CD4-positive, alpha-beta T cell treated with Interleukin-6 for 4 hours (primary cell): ENCODE measurements at places on chromosomes 2 and 18.

DNA sequence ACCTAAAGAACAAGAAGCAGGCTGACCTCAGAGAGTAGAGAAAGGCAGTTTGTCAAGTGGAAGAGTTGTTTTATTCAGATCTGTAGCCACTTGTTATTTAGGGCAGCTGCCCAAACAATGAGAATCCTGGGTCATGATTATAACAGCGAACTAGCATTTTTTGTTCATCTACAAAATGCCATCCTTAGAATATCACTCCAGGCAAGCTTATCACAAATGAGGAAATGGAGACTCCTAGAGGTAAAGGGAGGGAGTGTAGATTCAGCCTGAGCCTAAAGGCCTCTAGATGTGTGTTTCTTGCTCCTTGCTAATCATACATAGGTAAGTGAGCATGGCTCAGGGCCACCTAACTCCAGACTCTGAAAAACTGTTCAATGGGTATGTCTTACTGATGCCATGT, 126.1 kb downstream of the HNMT start:
- no peak for DNase-seq

DNA sequence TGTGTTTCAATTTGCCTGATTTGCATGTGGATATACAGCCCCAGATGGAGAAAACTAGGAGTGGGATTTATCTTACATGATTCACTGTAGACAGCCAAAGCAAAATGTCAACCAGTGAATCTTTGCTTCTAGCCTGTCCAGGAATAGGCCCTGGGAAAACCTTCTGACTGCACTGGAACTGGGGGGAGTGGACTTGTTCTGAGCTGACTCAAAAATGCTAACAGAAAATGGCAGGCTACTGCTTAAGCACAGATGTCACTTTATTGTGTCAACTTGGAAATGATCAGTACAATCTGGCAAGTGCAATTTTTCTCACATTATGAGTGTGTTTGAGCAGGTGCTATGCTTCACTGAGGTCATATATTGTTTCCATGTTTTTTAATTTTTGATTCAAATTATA, 593.7 kb downstream of the NRXN1 start:
- no peak for DNase-seq

- peak; percentile 60 for DNase-seq
These were observed 384.0 kb downstream of the NBAS start for GRCh38 chr2:15177103-15177502.

- DNase-seq, result no peak
These were observed 953 bp upstream of the HNRNPA3 start for GRCh38 chr2:177211576-177212105.

GRCh38 chr18:44627280-44627679, 53.4 kb upstream of the SETBP1 start:
- no peak for DNase-seq

DNA sequence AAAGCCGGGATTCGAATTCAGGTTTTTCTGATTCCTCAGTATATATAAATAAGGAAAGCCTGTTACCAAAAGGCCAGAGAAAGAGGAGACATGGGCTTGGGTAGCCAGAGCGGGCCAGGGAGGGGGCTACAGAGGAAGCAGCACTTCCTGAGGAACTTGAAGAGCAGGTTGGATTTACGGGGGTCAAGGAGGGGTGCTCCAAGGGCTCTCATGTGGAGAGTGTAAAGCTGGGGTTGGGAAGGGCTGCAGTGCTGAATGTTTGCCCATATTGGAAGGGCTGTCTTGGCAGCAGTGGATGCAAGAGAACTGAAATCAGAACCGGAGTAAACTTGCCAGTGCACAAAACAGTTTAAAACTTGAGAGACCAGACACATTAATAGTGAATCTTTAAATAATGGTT, 511.5 kb downstream of the CNTNAP5 start:
- no peak for DNase-seq

DNA sequence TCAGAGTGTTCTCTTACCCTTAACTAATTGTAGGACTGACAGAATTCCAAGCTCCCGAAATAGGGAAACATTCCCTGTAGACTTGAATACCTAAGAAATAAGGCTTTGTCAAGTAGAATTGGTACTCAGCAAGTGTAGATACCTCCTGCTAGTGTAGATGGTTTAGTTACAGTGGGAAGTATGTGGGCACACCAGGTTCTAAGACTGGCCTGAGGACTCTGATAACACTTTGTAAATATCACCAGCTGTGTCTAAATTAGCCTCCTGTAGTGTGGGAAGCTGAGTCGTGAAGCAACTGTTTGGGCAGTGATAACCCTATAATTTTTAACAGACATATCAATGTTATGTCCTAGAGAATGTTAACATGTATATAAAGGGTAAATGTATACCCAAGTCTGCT, 304.5 kb downstream of the SLC8A1 start:
- no peak for DNase-seq

DNA sequence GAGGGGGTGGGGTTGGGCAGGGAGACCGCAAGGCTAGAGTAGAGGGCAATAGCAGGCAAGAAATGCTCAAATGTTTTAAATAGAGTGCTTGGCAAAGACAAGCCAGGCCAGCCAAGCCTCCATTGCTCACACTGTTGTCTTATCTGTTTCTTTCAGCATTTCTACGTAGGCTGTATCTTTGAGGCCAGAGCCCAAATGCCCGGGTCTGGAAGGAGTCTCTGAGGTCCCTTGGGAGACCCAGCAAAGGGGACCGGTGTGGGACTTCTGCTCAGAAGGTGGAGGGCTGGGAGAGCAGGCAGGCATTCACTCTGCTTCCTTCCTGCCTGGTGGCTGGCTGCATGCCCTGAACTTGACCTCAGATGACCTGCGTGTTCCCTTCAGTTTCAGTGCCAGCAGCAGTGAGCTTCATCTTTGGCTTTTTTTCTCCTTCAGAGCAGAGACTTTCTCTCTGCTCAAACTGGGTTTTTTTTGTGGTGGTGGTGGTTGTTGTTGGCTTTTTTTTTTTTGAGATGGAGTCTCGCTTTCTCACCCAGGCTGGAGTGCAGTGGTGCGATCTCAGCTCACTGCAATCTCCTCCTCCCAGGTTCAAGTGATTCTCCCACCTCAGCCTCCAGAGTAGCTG, 13.7 kb upstream of the TET3 start:
- peak; percentile 69 for DNase-seq

- DNase-seq, result no peak
These were observed 114.5 kb downstream of the USP34 start for GRCh38 chr2:61356261-61356957.

- no peak for DNase-seq
These were observed 33.7 kb upstream of the COL5A2 start for GRCh38 chr2:189213250-189213649.

GRCh38 chr2:126883666-126884040, 15.0 kb upstream of the TEX51 start:
- DNase-seq, result no peak

DNA sequence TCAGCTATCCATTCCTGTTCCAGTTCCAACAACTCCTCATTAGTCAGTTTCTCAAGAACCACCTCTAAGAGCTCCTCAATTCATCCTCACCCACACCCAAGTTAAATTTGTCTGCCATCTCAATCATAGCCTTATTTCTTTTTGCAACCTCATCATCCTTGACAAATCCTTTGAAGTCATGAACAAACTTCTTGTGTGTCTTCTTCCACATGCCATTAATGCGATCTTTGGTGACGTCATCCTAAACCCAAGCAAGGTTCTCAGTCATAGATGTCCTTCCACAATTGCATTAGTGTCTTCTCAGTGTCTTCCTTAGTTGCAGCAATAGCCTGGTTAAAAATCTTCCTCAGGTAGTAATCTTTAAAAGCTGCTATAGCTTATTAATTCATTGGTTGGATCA, 71.2 kb upstream of the FSIP2 start:
- DNase-seq, result no peak

DNA sequence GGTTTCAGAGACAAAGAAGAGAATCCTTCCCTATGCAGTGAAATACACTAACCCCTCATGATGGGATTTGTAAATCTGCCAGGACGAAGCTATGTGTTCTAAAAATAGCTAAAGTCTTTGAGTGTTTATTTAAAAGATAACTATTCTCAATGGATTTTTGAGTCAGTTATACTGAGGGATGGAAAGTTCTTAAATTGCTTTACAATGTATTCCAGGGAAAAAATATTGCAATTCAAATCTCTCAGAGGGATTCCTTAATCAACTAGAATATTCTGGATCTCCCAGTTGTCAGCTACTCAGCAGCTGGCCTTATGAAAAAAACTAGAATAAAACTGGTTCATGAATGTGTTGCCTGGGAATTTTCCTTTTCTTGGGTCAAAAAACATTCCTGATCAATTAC, 312.4 kb downstream of the PLCL1 start:
- no peak for DNase-seq

DNA sequence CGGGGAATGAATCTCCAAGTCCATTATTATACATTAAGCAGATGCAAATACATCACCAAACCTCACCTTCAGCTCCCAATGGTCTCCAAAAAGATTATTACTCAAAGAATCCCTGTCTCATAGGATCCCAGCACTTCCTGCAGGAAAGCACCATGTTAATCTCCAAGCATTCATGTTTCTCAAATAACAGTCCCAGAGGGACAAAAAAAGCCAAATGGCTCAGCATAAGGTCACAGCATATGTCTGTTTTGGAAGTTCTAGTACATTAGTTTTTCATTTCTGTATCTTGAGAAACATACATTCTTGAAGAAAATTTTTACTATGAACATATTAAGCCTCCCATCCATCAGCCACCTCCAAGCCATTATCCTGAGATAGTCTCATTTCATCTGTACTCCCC, 103.3 kb downstream of the METTL4 start:
- DNase-seq, result no peak

- DNase-seq, result no peak
These were observed 96.7 kb upstream of the COPS8 start for GRCh38 chr2:236988690-236989624.

GRCh38 chr2:221833966-221834365, 261.9 kb upstream of the EPHA4 start:
- DNase-seq, result no peak

DNA sequence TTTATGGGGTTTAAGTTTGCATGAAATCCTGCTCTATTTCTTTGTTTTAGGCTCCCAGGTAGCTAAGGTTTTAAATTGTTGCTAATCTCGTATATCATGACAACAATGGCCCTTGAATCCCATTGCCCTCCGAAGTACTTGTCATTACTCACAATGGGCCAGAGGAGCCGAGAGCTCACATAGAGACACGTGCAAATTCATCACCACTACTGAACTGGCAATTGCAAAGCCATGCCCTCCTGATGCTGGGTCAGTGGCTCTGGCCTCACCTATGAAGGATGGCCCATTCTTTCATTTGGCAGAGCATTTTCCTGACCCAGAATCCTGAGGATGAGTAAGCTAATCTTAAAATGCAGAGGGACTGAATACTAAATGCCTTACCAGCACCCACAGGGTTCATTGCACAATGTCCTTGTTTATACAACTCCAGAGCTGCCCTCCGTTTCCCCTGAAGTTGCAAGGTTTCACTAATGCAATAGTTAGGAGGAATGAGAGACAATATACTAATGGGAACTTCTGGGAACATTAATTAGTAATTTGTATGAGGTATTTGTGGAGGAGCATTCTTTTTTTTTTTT, 71.6 kb upstream of the GAREM1 start:
- no peak for DNase-seq

- DNase-seq, result no peak
These were observed 281.3 kb downstream of the STK39 start for GRCh38 chr2:167965907-167966761.
